ENCODE measurements at places on chromosomes 2 and 18. TPM values are rescaled to one million over a fixed set of nuclear protein-coding genes. Genes with fewer than 3 reads are reported as not detected.
A peak's percentile ranks its signal among the peaks of the same experiment; 100 is the strongest.

- DNase-seq = peak; percentile 84
These were observed at the start of gene ACOXL for GRCh38 chr2:110732422-110733413. Gene ACOXL, plus strand, starts transcription at chr2:110732573. Its CDS starts 35,817 bp downstream, at chr2:110768390.

DNA sequence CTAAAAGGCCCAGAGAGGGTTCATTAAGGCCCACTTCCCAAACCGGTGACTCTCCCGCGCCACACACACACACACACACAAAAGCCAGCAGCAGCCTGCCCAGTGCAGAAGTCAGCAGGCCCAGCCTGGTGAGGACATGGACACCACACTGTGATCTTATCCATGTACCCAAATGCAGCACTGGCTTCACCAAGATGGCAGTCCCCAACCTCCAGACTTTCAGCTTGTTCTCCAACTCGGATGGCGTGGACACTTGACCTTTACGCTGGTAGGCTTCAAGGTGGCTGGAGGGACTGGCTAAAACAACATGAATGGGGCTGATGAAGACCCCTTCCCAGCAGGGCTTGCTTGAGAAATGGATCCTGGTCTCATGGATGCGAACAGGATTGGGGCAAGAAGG, 50.4 kb downstream of the TNS1 start:
- DNase-seq = no peak

The LBX2 gene
- total RNA-seq = 0.99 TPM

The NT5DC4 gene
- total RNA-seq = not detected

The PDE1A gene
- total RNA-seq = 3.9 TPM

GRCh38 chr2:151627353-151627752, 106.9 kb downstream of the NEB start:
- DNase-seq = no peak

The ACVR1C gene
- 5.7 TPM for total RNA-seq

DNA sequence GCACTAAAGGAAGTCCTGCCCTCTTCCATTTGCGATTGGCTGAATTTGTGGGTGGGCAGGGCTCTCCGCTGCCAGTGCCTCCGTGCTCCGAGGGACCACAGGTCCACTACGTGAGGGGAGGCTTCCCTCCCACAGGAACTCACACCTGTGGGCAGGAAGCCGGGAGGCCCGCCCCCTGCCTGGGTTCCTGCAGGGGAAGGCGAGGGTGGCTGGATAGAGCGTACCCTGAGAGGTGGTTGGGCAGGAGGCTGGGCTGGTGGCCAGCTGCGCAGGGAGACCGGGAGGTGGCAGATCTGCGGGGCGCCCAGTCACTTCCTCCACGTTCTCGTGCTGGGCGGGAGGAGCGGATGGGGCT, 47.0 kb upstream of the PTH2R start:
- DNase-seq = no peak

The TAF4B gene
- total RNA-seq = 2.5 TPM

The CFLAR gene
- 126 TPM for total RNA-seq

GRCh38 chr2:1600191-1601066, 143.9 kb downstream of the PXDN start:
- DNase-seq = no peak

The DSG3 gene
- total RNA-seq = 0.07 TPM

The MYO7B gene
- 218 TPM for total RNA-seq

The ABCG5 gene
- 0.29 TPM for total RNA-seq

The CHST9 gene
- total RNA-seq = 0.32 TPM

The IHH gene
- total RNA-seq = 82.2 TPM

GRCh38 chr2:36672199-36672598, 24.3 kb upstream of the VIT start:
- no peak for DNase-seq

GRCh38 chr2:25233916-25234605, 65.7 kb upstream of the POMC start:
- no peak for DNase-seq

The FSIP2 gene
- total RNA-seq = 5.9 TPM

- DNase-seq = no peak
These were observed 152.2 kb downstream of the DAW1 start for GRCh38 chr2:228023619-228024018.

The LMAN2L gene
- total RNA-seq = 24.7 TPM

GRCh38 chr2:32835148-32835547, 111.6 kb upstream of the LTBP1 start:
- DNase-seq = no peak

- no peak for DNase-seq
These were observed 46.3 kb downstream of the ADCYAP1 start for GRCh38 chr18:950882-951495.

The SP100 gene
- total RNA-seq = 35.7 TPM

DNA sequence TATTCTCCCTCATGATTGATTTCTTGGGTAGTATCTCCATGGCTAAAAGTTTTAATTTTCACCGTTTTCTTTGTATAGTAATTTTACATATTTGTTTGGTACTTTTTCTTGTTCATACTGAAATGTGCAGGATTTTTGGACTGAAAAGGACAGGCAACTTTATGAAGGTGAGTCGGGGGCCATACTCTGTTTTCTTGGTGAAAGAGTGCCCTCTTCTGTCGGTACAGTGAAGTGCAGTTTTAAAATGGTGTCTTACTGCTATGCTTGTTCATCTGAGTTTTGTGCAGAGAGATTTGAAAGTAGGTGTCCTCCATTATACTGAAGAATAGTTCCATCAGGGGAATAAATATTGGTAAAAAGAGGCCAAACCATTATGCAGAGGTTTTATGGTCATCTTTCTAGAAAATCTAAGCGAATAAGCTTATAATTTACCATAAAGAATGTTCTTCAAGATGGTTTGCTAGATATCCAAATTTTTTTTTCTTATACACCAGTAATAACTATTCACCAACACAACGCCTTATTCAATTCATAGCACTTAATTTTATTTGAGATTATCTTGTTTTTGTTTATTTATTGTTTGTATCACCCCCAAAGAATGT, 8.7 kb upstream of the SERPINB13 start:
- DNase-seq = peak; percentile 28

- DNase-seq = no peak
These were observed 21.4 kb downstream of the SFXN5 start for GRCh38 chr2:73050121-73050545.

The OTOF gene
- not detected for total RNA-seq

DNA sequence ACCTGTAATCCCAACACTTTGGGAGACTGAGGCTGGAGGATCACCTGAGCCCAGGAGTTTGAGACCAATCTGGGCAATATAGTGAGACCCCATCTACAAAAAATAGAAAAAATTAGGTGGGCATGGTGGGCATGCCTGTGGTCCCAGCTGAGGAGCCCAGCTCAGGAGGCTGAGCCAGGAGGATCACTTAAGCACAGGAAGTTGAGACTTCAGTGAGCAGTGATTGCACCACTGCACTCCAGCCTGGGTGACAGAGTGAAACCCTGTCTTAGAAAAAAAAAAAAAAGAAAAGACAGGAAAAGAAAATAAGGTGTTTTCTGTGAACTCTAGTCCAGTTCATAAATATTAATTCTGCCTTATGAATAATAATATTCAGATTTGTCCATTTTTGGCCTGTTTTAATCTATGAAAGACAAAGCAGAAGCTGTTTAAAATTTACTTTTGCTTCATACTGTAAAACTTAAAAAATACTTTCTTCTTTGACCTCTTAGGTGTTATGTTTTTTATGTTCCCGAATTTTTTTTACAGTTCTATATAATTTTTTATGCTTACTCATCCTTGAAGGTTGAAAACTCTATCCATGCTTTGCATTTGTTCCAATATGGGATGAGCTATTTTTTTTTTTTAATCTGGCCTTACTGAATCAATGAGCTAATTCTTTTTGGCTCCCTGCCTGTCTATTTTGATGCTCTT, 8.4 kb upstream of the ANXA4 start:
- DNase-seq = no peak

DNA sequence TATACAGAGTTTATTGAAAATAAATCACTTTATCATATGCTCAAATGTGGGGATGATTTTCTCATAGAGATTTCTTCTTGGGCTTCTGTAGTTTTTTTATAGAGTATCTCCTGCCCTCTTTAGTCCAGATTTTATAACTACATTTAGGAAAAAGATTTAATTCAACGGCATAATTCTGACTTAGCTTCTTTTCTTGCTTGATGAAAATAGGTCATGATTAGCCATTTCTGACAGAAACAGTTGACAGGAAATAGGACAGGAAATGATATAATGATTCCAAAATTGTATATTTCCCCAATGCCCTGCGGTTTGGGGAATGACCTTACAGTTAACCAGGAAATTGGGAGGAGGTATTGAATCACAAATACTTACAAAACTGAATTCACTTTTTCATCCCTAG, 1531.9 kb upstream of the ACVR2A start:
- no peak for DNase-seq

The GAL3ST2 gene
- 34.2 TPM for total RNA-seq

DNA sequence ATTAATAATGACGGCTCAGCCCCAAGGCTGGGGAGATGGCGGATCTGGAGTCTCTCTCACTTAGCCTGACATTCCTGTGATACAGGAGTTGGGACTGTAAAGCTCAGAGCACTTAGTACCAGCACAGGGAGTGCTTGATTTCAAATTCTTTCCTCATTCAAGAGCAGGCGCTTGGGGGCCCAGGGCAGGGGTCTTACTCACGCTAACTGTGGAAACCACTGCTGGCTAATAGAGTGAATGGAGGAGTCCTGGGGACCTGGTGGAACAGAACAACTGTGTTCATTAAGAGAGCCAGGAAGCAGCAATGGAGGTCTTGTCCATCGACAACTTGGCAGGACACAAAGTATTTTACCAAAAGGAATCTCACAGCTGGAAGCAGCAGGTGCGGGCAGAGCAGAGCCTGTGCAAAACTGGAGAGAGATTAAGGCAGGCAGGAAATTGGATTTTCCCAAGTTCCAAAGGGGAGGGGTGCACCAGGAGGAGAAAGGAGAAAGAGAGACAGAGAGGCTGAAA, 358.9 kb downstream of the TNS1 start:
- no peak for DNase-seq

GRCh38 chr2:11681722-11682589, 12.0 kb upstream of the NTSR2 start:
- peak; percentile 37 for DNase-seq

The STPG4 gene
- total RNA-seq = 0.21 TPM

The PUS10 gene
- total RNA-seq = 6.7 TPM

DNA sequence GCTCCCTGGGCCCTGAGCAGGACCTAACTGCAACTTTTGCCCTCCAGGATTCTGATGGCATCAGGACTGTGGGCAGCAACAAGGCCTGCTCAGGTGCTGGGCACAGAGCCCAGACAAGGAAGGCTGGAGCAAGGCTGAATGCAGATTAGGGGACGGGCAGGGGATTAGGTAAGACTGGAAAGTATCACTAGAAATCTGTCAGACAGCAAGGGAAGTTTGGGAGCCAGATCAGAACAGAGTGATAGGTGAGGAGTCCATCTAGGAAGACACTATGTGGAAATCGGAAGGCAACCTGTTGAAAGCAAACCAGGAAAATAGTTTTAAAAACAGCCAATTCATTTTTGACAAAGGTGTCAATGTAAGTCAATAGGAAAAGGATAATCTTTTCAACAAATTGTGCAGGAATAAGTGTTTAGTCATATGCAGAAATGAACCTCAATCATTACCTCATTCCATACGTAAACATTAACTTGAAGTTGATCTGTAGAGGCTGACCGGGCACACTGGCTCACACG, 56.4 kb upstream of the STPG4 start:
- DNase-seq = no peak

GRCh38 chr2:96431319-96431718, 73.8 kb downstream of the NEURL3 start:
- no peak for DNase-seq

The DCAF17 gene
- 9.7 TPM for total RNA-seq

- DNase-seq = no peak
These were observed 5.4 kb upstream of the PUM2 start for GRCh38 chr2:20356042-20356441.

DNA sequence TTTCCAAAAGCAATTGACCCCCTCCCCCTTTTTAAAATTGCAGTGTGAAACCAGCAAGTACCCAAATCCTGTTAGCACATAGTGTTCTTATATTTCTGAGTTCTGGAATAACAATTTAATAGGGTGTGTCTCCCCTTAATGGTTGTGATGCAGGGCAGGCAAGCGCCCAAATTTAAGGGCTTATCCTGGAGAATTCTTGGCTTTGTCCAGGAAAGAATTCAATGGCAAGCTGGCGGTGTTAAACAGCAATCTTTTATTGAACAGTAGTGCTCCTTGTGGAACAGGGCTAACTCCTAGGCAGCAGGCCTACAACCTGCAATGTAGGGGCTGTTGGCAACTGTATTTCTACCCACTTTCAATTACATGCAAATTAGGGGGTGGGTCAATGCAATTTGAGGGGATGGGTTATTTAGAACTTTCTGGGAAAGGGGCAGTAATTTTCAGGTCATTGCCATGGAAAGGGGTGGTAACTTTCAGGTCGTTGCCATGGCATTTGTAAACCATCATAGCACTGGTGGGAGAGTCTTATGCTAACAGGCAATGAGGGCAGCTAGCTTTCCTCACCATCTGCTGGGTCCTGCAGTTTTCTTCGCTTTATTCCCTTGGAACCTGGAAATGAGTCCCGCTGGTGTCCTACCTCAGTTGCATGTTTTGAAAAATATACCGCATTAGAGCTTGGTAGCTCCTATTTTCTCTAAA, 149.0 kb upstream of the KCTD1 start:
- DNase-seq = no peak

The MFF gene
- total RNA-seq = 72.2 TPM

DNA sequence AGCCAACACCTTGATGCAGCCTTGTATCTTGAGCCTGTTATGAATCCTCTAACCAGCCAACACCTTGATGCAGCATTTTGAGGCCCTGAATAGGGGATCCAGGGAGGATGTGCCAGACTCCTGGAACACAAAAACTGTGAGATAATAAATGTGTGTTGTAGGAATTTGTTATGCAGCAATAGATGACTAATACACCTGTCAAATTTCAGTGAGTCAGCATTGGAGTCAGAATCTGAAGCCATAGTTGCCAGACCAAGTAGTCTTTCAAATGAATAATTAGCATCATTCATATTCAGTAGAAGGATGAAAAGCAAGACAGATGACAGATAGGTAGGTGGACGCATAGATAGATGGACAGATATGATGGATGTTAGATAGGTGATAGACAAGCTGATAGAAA, 942.5 kb upstream of the SLC39A10 start:
- DNase-seq = no peak

The SPRED2 gene
- 47.8 TPM for total RNA-seq

DNA sequence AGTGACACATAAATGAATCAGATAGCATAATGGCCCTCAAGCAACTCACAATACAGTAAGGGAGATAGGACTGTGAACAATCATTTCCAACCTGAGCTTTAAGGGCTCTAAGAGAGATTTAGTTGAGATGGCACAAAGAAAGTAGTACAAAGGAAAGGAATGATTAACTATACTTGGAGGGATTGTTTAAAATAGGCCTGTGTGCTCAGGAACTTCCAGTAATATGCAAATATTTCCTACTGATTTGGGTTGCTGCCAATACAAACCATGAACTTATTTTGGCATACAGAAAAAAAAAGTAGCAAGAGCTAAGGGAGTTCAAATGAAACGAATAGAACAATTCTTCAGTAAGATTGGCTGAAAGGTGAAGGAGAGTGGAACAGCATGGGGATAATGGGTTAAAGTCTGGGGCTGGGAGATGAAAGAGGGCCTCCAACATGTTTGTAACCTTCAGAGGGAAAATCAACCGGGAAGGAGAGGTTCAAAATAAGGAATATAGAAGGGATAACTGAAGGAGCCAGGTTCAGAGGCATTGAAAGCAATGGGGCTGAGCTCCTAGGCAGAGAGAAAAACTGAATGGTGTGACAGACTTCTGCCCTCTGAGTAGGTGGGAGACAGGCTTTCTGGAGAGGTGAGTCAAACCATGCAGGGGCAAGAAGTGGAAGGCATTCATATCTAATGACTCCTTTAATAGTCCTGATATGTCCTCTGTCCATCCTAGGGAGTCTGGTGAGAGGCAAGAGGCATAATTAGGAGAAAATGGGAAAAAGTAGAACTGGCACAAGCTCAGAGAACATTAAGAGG, 83.5 kb downstream of the DNAH7 start:
- no peak for DNase-seq

The SKOR2 gene
- total RNA-seq = not detected

The FBXO11 gene
- total RNA-seq = 40.4 TPM
